LHCN-M2 (cell line): ENCODE measurements at places on chromosomes 1 and 21. TPM values are rescaled to one million over a fixed set of nuclear protein-coding genes. Genes with fewer than 3 reads are reported as not detected.

S100A7A gene
- not detected in 2 replicates for total RNA-seq

GRCh38 chr21:34612056-34612455 lies 2.9 kb downstream of the RCAN1 start:
- DNase-seq = no peak

DNA sequence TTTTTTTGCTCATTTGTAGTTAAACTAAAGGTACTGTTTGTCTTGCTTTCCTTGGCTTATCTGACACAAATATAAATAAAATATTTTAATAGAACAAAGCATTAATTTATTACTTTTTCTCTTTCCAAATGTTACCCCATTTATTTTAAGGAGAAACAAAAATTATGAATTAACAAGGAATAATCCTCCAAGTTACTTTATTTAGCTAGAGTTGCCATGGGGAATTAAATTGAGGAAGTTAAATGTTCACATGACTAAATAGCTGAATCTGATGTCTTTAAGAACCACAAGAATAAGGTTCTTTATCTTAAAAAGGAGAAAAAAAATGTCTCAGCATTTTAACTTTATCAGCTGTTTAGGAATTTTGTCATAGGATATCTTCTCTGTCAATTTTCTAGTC lies 12.3 kb downstream of the ATG4C start:
- DNase-seq = no peak

DNA sequence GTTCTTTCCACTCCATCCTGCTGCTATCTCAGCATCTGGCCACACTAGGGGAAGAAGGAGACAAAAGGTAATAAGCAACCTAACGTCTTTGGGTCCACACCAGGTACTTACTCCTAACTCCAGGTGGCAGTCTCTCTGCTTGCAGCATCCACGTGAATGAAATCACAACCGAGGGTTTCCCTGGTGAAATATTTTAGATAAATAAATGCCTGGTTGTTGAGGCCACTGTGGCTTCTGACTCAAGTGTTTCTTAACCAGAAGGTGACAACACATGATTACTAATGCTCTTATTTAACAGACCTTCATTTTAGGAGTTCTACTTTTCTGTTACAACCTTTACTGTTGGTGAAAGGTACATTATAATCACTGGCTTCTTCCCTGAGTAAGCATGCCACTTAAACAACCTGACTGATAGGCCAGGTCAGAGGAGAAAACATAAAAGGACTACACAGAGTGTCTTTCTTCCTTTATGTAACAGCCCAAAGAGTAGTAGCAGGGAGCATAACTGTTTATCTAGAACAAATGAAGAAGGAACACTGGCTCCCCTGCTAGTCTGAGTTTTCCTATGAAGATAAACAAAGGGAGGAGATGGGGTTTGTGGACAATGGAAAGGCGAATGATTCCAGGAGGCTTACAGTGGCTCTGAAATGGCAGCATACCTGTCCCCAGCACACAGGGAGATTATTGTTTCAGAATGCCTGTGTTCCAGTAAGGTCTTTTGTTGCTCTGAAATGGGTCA lies 59.9 kb downstream of the SYT6 start:
- peak; percentile 65 for DNase-seq

- peak; percentile 29 for DNase-seq
Observed at GRCh38 chr1:114154146-114154962, 685 bp upstream of the SYT6 start.

DNA sequence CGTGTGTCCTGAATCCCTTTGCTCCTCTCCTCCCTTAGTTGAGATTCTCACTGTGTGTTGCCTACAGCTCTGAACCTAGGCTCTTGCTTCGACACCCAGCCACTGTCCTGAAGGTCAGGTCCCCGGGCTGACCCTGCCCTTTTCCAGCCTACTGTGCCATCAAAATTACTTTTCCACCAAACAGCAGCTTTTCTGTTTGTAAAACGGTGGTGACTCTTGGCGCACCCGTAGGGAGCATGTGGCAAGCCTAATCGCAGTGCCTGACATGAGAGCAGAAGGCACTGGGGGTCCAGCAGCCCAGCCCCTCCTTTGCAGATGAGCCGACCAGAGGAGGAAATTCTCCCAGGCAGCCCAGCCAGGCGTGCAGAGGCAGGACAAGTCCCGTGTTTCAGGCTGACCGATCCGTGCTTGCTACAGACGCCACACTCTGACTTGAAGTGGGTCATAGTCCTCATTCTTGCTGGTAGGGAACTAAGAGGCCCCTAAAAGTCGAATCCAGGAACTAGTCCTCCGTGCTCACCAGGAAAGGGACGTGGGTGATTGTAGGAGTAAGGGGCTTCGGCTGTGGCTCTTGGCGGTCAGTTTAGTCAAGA lies 6.8 kb downstream of the GPR137B start:
- no peak for DNase-seq

FAM151A gene
- total RNA-seq = not detected in 2 replicates

- DNase-seq = no peak
Observed at GRCh38 chr1:116340506-116341231, 32.4 kb upstream of the ATP1A1 start.

GRCh38 chr1:12088607-12089006 lies 25.5 kb downstream of the TNFRSF8 start:
- no peak for DNase-seq

ILDR2 gene
- total RNA-seq = 0.45 and 0.69 TPM in 2 replicates

DNA sequence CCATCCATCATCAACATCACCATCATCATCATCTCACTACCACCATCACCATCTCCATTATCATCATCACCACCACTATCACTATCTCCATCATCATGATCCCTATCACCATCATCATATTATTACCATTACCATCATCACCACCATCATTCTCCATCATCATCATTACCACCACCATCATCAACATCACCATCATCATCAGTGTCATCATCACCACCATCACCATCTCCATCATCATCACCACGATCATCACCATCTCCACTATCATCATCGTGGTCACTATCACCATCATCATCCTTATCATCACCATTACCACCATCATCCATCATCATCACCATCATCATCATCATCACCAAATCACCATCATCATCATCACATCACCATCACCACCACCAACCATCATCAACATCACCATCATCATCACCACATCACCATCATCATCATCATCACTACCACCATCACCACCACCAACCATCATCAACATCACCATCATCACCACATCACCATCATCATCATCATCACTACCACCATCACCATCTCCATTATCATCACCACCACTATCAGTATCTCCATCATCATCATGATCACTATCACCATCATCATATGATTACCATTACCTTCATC lies 202.1 kb upstream of the VAMP3 start:
- DNase-seq = no peak
